GM20000 (cell line): ENCODE measurements at places on chromosomes 2 and 18.

DNA sequence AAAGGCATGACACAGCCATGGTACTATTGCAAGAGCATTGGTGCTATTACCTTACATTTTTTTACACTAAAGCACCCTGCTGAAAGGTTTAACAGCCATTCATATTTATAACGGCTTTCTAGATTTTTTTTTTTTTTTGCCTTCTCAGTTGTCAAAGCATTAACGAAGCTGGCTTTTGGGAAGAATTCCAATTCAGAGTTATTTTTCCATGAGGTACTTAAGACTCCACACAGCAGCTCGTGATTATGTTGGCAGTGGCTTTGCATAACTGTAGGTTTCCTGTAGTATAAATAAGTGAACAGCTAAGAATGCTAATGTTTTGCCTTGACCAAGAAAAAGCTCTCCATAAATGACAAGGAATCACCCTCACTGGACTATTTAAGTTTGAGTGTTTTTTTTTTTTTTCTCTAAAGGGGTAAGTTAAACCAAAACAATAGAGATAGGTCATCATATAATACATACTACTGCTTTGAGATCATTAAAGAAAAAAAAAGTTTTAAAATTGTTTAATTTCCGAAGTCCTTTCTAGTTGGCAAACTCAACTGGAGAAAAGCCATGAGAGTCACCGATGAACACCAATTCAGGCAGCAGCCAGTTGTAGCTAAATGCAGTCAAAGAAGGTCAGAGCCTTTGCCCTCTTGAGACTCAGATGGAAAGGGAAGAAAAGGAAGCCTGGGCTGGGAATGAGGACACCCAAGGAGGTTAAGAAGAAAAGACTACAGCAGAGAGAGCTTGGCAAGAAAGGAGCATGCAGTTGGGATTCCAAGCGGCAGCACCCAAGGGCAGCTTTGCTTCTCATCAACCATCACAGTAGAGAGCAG, 187.4 kb upstream of the NCKAP5 start:
- DNase-seq, result no peak

GRCh38 chr2:139099721-139100120, 319.5 kb upstream of the NXPH2 start:
- DNase-seq, result no peak

GRCh38 chr2:62293490-62294271, 97.8 kb downstream of the B3GNT2 start:
- DNase-seq, result no peak

GRCh38 chr18:51668607-51669006, 471.1 kb upstream of the MEX3C start:
- no peak for DNase-seq

DNA sequence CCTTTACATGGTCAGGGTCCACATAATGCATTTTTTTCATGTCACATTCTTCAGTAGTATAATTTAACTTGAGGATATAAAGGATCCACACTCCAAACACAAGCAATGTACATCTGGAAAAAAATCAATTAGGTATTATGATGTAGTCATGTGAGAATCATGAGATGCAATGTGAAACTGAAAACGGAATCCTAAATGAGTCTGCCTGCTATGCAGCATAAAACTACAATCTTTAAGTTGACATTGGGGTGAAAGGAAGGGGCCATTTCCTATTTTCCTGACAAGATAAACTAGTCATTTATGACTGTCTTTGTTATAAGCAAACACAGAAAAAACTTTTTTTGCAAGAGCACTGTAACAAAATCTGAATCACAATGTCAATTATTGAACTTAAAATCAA, 27.6 kb downstream of the ST3GAL5 start:
- peak; percentile 23 for DNase-seq

DNA sequence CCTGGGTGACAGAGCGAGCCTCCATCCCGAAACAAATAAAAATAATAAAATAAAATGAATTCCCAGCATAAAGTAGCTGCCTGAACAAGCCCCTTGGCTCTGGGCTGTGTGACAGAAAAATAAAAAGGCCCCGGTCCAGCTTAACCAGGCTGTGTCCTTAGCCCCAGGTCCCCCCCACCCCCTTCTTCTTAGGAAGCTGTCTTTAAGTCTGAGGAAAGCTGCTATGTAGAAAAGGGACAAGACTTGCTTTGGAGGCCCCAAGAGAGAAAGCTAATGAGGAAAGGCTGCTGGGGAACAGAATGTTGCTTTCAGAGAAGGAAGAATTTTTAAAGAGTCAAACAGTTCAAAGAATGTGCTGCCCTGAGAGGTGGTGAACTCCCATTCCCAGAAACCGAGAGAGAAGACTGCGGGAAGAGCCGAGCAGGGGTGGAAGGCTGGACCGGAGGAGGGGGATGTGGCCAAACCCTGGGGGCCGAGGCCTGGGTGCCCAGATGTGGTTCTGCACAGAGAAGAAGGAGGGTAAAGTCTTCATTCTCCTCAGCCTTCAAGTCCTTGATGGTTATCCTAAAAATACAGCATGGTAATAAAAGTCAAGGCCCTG, 61.9 kb downstream of the CENPO start:
- no peak for DNase-seq

DNA sequence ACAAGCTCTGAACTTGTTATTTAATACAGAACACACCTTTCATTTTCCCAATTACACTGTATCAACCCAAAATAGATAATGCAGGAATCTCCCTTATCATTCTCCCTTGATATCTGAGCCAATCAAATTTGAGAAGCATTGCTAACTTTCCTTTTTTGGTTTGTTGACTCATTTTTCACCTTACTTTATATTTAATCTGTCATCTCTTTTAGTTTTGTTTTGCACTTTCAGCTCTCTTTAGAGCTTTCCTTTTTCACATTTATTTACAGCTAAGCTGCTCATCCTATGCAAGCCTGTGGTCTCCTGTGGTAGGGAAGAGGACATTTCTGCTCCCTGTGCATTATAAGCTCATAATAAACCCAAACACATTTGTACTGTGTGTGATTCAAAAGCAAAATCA, 50.1 kb downstream of the ITGAV start:
- DNase-seq, result peak; percentile 14

GRCh38 chr2:103159018-103159417, 397.2 kb downstream of the TMEM182 start:
- no peak for DNase-seq

- DNase-seq, result no peak
Observed at GRCh38 chr2:73642338-73643018, at the start of gene NAT8. NAT8 (minus strand) TSS chr2:73642422; CDS start chr2:73641628, 794 bp downstream.

DNA sequence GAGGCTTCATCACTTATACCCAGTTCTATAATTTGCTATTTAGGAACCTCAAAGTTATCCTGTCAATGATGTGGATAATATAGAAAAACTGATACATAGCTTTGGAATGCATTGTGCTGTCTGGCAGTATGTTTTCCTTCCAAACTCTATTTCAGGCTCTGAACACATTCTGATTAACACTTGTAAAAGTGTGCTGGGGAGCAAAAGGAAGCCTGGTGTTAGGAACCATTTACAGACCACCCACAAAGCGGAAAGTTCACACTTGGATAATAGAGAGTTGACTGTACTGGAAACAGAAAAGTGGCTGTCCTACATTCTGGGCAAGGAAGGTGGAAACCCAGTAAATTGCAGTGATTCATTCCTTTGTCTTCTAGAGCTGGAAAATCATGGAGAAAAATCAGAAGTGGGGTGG, 114.5 kb upstream of the ZFP36L2 start:
- DNase-seq, result no peak

DNA sequence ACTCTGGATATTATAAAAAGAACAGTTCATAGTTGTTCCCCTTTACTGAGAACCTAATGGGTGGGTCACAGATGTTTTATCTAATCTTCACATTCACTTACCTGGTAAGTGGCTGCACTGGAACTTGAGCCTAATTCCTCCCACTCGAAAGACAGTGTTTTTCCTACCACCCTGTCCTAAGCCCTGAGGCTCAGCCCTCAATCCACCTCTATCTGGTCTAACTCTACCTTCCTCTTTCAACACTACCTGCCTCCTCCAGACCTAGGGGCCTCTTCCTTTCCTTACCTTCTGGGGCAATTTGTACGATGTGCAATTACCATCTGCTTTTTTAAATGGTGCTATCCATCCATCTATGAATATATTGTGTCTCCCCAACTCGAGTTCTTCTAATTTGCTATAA, 9.7 kb upstream of the KIF3C start:
- DNase-seq, result no peak
